Thyroid gland (tissue), 4 donors: ENCODE measurements at places on chromosomes 7 and 10.

- no peak for DNase-seq
Observed at GRCh38 chr10:11553773-11554381, 57.6 kb downstream of the USP6NL start.

- no peak for DNase-seq
Observed at GRCh38 chr7:36217961-36218284, 64.9 kb downstream of the EEPD1 start.

DNA sequence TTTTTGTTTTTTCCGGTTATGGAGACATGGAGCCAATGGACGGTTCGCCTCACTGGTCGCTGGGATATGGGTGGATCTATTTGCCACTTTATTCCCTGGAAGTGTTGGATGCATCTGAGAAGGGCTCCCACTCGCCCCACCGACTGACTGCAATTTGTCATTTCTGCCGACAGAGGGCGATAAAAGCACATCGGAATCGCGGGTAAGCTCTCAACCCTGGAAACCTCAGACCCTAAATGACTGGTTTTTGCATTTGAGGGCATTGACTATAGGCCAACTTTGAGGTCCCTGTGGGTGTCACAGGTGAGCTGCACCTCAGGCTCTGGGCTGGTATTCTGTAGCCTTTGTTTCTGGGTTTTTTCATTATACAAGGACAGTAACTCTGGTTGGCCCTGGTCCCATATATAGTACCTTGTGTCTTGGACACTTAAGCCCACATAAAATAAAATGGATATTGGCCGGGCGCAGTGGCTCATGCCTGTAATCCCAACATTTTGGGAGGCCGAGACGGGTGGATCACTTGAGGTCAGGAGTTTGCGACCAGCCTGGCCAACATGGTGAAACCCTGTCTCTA is 11.9 kb upstream of the OPALIN start:
- peak; percentile 42 for DNase-seq

DNA sequence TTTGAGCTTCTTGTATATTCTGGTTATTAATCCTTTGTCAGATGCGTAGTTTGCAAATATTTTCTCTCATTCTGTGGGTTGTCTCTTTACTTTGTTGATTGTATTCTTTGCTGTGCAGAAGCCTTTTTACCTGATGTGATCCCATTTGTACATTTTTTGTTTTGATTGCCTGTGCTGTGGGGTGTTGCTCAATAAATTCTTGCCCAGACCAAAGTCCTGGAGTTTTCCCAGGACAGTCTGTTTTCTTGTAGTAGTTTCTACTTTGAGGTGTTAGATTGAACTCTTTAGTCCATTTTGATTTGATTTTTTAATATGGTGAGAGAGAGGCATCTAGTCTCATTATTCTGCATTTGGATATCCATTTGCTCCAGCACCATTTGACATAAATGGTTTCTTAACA is 588.7 kb upstream of the MBL2 start:
- DNase-seq = peak; percentile 36

DNA sequence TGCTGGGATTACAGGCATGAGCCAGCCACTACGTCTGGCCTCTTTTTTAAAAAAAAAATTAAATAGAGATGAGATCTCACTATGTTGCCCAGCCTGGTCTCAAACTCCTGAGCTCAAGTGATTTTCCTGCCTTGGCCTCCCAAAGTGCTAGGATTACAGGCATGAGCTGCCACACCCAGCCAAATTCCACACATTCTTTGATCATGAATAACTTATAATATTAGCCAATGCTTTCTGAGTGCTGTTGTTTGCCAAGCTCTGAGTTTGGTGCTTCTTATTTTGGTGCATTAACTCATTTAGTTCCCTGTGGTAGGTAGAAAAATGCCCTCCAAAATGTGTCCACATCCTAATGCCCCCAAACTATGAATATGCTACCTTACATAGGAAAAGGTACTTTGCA is 47.2 kb upstream of the MKI67 start:
- DNase-seq = no peak

- DNase-seq = no peak
Observed at GRCh38 chr7:64878684-64879083, 24.4 kb upstream of the ZNF273 start.

- DNase-seq = no peak
Observed at GRCh38 chr10:103986360-103986759, 19.4 kb downstream of the SLK start.

DNA sequence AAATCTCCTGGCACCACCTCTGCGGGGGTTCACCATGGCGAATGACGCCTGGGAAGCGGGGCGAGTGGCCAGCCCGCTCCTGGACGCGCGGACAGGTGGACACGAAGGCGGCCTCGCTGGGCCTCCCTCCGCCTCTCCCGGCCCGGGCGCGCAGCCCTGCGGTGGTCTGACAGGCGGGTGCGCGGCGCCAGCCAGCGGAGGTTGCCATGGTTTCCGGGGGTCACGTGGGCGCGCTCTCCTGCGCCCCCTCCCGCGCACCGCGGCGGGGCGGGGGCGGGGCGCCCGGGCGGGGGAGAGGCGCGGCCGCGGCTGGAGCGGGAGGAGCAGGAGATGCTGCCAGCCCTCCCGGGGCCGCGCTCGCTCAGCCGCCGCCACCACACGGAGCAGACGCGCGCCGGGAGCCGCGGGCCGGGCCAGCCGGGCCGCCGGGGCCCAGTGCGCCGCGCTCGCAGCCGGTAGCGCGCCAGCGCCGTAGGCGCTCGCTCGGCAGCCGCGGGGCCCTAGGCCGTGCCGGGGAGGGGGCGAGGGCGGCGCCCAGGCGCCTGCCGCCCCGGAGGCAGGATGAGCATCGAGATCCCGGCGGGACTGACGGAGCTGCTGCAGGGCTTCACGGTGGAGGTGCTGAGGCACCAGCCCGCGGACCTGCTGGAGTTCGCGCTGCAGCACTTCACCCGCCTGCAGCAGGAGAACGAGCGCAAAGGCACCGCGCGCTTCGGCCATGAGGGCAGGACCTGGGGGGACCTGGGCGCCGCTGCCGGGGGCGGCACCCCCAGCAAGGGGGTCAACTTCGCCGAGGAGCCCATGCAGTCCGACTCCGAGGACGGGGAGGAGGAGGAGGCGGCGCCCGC is at the start of gene PRKAR2B:
Gene PRKAR2B (plus strand): TSS at position 359 of the 848 bp plus-strand sequence. CDS start 203 bp downstream, at position 562.
- peak; percentile 84 for DNase-seq

DNA sequence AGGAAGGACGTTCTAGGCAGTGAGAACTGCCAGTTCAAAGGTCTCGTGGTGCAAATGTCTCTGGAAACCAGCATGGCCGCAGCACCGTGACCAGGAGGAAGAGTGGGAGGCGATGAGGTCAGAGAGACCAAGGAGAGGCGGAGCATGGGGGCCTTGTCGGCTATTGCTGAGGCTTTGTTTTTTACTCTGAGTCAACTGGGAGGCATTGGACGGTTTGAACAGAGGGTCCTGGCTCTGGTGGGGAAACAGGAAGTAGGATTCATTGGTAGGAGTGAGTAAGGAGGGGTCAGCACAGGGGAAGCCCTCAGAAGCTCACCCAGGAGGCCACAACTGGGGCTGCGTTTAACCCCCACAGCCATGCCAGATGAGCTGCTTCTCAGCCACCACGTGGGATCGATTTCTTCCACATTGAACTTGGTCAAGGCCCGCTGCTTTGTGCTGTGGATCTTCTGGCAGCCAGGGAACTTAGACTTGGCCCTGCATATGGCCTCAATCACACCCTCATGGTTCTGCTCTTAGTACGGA is 22.2 kb upstream of the SH2B2 start:
- DNase-seq = no peak

DNA sequence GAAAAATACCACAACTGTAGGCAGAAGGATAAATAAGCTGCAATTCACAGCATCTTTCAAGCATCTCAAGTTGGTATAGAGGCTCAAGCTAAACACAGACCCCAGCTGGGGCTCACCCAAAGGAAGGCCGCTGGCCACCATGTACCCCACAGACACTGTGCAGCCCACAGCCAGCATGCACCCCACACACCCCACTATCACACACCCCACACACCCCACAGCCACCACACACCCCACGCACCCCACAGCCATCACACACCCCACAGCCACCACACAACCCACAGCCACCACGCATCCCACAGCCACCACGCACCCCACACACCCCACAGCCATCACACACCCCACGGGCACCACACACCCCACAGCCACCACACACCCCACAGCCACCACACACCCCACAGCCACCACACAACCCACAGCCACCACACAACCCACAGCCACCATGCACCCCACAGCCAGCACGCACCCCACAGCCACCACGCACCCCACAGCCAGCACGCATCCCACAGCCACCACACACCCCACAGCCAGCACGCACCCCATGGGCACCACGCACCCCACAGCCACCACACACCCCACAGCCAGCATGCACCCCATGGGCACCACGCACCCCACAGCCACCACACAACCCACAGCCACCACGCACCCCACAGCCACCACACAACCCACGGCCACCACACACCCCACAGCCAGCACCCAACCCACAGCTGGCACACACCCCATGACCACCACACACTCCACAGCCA is 214.7 kb downstream of the DNAJB6 start:
- DNase-seq = no peak

GRCh38 chr7:97357459-97357858 is 240.0 kb downstream of the SDHAF3 start:
- DNase-seq = no peak

- DNase-seq = no peak
Observed at GRCh38 chr7:77409739-77410547, 6.2 kb downstream of the GSAP start.

GRCh38 chr10:80612261-80612660 is 74.6 kb downstream of the SH2D4B start:
- DNase-seq = peak; percentile 98

DNA sequence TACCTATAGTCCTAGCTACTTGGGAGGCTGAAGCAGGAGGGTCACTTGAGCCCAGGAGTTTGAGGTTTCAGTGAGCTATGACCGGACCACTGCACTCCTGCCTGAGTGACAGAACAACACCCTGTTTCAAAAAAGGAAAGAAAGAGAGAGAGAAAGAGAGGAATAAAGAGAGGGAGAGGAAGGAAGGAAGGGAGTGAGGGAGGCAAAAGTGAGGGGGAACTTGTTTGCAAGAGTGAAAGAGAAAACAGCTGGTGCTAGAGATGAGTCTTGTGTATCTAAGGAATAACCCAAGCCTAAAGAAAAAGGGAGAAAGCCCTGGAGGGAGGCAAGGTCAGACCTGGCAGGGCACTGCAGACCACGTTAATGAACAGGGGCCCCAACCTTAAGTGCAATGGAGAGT is 4.8 kb upstream of the NT5C2 start:
- no peak for DNase-seq

- no peak for DNase-seq
Observed at GRCh38 chr10:122144199-122144598, 126.9 kb upstream of the BTBD16 start.

DNA sequence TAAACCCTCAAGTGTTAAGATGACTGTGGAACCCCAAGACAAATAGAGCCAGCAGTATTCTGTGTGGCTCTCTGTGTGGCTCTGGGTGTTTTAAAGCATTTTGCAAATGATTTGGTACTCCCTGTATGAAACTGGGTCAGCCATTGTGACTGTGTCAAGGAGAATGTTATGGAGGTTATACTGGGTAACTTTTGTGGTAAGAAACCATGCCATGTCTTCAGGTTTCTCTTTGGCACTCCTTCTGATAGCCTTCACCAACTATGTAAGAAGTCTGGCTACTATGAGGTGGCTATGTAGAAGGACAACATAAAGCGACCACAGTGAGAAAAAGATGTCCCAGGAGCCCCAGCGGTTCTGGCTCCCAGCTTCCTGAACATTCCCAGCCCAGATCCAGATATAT is 226.6 kb upstream of the RHOBTB1 start:
- no peak for DNase-seq

DNA sequence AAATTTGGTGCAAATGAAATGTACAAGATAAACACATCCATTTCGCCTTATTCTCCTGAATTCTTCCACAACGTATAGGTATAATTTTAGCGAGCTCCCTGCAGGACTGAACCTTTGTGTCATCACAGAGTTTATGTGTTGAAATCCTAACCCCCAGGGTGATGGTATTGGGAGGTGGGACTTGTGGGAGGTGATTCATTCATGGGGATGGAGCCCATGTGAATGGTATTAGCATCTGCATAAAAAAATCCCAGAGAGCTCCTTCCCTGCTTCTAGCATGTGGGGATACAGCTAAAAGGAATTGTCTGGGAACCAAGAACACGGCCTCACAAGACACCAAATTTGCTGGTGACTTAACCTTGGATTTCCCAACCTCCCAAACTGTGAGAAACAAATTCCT is 741.4 kb upstream of the VSTM2A start:
- DNase-seq = no peak

DNA sequence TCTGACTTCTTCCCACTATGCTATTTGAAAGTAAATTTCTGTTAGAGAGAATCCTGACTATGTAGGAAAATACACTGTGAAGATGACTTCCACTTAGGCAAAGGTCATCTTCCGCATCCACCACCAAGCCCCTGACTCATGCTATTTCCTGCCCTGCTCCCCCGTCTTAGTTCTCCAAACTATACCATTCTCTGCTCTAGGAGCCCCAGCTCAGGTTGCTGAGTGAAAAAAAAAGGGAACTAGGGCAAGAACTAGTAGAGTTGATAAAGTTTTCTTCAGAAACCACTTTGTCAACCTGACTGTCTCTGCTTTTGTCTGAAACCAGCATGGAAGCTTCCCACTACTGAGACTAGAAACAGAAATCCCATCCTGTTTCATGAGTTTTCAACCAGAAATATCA is 96.9 kb downstream of the EVX1 start:
- DNase-seq = no peak

DNA sequence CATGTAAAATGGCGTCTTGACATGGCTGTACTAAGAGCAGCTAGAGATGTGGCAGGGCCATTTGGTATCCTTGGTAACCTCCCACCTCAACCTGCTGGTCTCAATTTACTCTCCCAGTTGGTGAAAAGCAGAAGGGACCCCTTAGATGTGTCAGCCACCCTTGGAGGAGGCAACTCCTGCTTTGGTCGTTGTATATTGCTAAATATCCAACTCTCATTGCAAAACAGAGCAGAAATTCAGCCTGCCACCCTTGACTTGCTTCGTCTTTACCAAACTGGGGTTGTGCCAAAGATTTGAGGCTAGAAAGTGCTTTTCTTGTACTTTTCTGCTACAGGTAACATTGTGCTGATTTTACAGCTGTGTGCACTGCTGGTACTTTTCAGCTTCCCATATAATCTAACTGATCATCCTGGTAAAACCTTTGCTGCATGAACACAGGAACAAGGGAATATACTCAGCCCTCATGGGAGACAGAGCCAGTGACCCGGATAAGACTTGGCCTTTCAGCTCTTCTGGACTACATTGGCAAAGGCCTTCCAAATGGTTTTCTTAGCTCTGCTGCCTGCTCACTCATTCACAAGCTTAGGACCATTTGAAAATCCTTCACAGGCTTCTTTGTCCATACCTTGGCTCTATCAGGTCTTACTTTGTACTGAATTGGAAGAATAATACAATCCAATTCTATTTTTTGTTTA is 2.2 kb upstream of the VSTM4 start:
- DNase-seq = no peak

- no peak for DNase-seq
Observed at GRCh38 chr10:25457552-25457951, 282.8 kb downstream of the GPR158 start.
